Fibroblast of upper back skin (primary cell): ENCODE measurements at places on chromosomes 2 and 18.

DNA sequence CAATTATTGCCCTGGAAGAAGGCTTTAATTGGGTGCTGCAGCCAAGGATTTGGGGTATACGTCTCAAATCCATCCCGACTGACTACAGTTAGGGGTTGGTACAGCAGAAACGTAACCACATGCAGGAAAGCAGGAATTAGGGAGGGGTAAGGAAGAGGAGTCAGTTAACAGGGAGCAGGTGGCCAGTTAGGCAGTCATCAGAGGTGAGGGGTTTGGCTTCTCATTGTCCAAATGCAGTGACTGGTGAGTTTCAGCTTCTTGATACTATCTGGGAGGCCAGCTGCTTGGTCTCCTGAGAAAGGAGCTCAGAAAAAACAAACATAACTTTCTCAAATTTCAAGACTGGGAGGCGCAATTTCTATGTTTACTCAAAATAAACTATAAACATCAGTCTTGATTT, 38.8 kb upstream of the UBE2F start:
- DNase-seq, result no peak

DNA sequence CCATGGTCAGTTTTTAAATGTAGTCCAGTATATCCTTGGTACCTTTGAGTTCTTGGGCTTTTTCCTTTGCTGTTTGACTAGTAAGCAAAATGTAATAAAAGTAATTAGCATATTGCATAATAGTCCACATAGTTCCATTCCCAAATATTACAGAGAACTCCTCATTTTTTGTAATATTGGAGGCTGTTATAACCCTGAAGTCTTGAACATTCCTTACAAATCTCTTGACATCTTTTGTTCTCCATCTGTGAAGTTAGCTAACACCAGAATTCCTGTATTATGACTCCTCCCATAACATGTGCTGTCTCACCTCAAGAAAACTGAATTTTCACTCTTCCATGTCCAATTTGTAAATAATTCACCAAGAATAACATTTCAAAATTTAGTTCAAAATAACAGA, 17.1 kb downstream of the CREB1 start:
- peak; percentile 61 for DNase-seq

DNA sequence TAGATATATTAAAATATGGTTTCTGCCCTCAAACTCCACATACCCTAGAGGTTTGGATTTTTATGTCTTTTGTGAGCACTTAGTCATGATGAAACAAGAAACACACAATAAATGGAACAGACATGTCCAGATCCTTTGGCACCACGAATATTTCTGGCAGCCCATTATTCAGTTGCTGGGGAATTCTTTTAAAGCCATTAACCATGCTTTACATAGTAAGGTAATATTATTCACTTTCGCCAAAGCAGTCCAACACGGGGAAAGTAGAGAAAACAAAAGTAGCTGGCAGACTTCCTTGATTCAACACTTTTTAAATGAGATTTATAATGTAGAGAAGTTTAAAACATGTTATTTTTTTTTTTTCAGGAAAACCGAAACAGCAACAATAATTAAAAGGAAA, 235.4 kb downstream of the PIEZO2 start:
- DNase-seq, result peak; percentile 82

DNA sequence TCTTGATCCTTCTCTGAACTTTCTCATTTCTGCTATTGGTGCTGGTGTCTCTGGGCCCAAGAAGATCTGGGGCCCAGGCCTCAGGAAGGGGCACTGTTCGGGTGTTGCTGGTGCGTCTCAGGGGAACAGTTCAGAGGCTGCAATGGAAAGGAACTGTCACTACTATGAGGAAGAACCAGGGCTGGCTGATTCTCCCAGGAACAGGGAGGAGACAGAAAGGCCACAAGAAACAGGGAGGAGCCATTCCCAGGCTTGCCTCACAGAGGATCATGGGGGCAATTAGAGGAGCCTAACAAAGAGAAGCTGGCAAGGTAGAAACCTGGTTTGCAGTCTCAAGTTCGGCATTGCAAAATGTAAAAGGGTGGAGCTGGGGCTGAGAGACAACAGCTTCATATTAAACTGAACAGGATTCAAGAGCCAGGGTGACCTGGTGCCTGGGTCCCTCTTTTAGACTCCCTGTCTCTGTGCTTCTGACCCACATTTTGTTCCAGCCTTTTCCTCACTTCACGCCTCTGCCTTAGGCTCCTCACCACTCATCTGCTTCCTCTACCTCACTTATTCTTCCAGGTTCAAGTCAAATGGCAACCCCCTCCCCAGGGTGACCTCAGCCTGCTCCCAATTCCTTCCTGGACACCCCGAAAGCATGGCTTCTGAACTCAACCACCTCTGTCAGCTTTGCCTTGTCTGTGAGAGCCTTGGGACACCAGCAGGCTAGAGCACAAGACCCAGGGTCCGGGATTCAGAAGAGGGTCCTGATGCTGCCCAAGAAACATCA, 58.4 kb downstream of the GYPC start:
- no peak for DNase-seq

GRCh38 chr18:21451851-21452250, 148.7 kb downstream of the ESCO1 start:
- no peak for DNase-seq

- DNase-seq, result peak; percentile 83
Observed at GRCh38 chr2:224816816-224817215, 100.7 kb upstream of the CCDC195 start.

DNA sequence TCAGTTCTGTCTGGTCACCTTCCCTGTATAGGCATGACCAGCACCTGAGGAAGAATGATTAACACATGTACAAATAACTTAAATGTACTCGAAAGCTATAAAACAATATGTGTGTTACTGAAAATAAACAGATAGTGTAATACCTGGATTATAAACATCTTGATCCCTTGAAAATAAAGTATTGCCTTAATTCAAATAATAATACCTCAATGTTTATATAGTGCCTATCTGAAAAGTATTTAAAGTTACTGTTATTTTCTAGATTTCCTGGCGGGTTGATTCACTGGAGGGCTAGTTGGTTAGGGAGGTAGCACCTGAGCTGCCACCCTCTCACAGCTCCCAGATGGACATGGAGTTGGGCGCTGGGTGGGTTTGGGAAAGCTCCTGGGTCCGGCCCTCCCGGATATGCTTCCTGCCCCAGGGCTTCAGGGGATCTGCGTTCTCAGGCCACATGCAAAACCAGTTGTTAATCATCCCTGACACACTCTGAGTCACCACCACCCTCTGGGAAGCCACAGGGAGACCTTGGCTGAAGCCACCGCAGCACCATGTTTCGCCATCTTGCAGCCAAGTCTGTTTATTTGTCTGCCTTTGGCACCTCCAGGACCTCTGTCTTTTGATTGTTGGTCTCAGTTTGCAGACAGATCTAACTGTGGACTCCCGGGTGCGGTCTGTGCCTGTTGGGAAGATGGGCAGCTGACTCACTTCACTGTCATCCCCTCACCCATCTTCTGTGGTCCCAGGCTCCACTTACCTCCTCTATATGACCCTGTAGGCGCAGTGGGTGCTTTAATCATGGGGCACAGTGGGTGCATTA, 35.3 kb downstream of the RAB31 start:
- peak; percentile 92 for DNase-seq

- no peak for DNase-seq
Observed at GRCh38 chr2:161239326-161240109, 68.7 kb upstream of the PSMD14 start.

- no peak for DNase-seq
Observed at GRCh38 chr2:39403311-39403710, 33.8 kb downstream of the MAP4K3 start.

DNA sequence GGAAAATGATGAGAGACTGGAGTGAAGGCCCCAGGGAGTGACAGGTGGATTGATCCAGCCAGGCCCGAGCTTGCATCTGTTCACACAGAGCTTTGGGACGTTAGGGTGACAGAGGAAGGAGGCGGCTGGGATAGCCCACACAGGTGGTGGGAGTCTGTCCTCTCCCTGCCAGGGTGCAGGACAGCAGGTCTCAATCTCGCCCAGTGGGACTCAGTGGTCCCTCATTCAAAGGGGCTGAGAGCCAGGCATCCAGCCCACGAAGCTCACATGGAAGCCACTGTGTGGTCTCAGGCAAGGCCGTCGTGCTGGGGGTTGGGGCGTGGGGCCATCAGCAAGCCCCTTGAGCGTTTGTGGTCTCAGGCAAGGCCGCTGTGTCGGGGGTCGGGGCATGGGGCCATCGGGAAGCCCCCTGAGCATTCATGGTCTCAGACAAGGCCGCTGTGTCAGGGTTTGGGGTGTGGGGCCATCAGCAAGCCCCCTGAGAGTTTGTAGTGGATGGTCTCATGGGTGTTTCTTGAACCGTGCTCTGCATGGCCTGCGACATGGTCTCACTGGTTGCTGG, 8.3 kb downstream of the KCNG2 start:
- no peak for DNase-seq

GRCh38 chr2:136362676-136363390, 244.9 kb upstream of the CXCR4 start:
- DNase-seq, result no peak

- DNase-seq, result peak; percentile 21
Observed at GRCh38 chr2:233419602-233420391, 65.5 kb downstream of the DGKD start.

- DNase-seq, result peak; percentile 47
Observed at GRCh38 chr2:55511508-55512124, 7.9 kb upstream of the CFAP36 start.

GRCh38 chr2:69805887-69806286, 23.6 kb upstream of the GMCL1 start:
- no peak for DNase-seq

DNA sequence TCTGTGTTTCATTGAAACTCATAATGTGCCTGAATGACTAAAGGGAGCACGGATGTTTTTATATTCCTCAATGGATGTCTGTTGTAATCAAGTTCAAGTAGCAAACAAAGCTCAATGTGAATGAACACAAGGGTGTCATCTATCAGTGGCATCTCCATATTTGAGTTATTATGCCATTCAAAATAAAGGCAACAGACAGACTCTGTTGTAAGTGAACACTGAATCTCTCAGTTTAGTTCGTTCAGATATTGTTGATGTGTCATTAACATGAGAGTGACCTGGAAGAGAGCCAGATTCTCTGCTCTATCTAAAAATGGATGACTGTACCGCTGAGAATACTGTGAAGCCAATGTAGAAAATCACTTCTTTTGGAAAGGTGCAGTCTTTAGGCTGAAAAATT, 118.7 kb downstream of the NUP35 start:
- peak; percentile 11 for DNase-seq

- DNase-seq, result no peak
Observed at GRCh38 chr18:74819433-74820059, 221.9 kb downstream of the ZNF407 start.

DNA sequence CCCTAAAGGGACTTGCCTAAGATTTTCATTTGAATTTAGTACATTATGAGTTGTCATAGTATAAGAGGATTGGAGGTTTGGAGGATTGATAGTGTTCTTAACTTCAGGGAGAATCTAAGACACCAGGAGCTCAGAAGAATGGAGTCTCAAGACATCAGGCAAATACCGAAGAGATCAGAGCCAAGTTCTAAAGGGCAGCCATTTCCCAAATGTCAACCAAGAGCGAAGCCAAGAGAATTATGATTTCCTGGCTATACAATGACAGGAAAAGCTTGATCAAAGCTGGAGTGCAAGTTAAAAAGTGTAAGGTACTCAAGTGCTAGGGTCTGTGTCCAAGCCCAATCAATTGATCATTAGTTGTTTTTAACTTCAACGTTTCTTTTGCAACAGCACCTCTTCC, 283.0 kb upstream of the FN1 start:
- no peak for DNase-seq

- no peak for DNase-seq
Observed at GRCh38 chr2:55269645-55269990, 587 bp upstream of the MTIF2 start.

GRCh38 chr2:7625392-7626138, 708.4 kb downstream of the RNF144A start:
- no peak for DNase-seq

- DNase-seq, result peak; percentile 90
Observed at GRCh38 chr2:74576863-74577229, 22.3 kb downstream of the DOK1 start.

- DNase-seq, result peak; percentile 74
Observed at GRCh38 chr2:8682719-8683667, 1.1 kb downstream of the ID2 start.

- DNase-seq, result no peak
Observed at GRCh38 chr18:40852406-40852805, 1102.6 kb upstream of the PIK3C3 start.

DNA sequence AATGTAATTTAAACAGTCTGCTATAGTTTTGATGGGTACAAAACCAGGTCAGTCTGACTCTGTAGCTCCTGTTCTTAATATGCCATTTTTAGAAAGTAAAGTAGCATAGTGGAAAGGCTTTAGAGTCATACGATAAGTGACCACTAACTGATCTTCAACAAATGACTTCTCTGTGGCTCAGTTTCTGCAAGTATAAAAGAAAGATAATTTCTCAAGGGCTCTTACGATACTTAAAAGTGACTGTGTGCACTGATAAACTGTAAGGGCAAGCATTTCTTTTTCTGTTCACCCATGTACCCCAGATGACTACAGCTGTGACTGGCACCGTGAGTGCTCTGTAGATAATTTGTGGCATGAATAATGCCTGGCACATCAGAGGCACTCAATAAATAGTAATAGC, 178.7 kb downstream of the LCLAT1 start:
- DNase-seq, result no peak

GRCh38 chr2:72883356-72883962, 3.7 kb upstream of the SPR start:
- DNase-seq, result peak; percentile 36

DNA sequence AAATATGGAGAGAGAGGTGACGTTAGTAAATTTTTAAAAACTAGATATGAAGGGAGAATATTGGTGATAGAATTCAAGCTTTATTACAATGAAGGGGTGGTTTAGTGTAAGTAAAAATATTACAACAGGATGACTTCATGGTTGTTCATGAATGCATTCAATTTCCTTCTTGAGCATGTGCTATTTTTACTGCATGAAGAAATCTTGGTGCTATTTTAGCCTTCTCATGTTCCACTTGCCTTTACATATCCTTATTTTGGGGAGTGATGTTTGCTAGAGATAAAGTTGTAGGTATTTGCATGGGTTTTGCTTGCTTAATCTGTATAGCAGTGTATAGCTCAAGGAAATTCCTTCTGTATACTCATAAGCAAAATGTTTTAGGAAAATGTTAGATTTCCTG, 195.0 kb upstream of the MMADHC start:
- DNase-seq, result no peak

- no peak for DNase-seq
Observed at GRCh38 chr2:44389895-44390294, 28.1 kb downstream of the CAMKMT start.

- DNase-seq, result no peak
Observed at GRCh38 chr2:43217228-43218154, 8.9 kb downstream of the ZFP36L2 start.

- no peak for DNase-seq
Observed at GRCh38 chr2:220533485-220533884, 906.1 kb downstream of the SLC4A3 start.

GRCh38 chr2:26033818-26034636, at the start of gene RAB10:
Gene RAB10 (plus strand): TSS chr2:26034084. CDS start chr2:26034609, 525 bp downstream.
- DNase-seq, result peak; percentile 99

- peak; percentile 94 for DNase-seq
Observed at GRCh38 chr2:218406209-218406948, 6.7 kb downstream of the CTDSP1 start.

- peak; percentile 91 for DNase-seq
Observed at GRCh38 chr2:48852938-48853337, 97.4 kb upstream of the LHCGR start.
